Ureter (tissue), 1 donor: ENCODE measurements at places on chromosomes 7 and 10. TPM values are rescaled to one million over a fixed set of nuclear protein-coding genes. Genes with fewer than 3 reads are reported as not detected.

Gene FAM25G
- total RNA-seq = not detected

Gene UTF1
- total RNA-seq = not detected

Gene ELMO1
- 51.9 TPM for total RNA-seq

Gene TMEM26
- 4.1 TPM for total RNA-seq

Gene PIP
- total RNA-seq = not detected

Gene RAPGEF5
- total RNA-seq = 56.9 TPM

Gene PDGFA
- 31.5 TPM for total RNA-seq

Gene RBP4
- 3.3 TPM for total RNA-seq

Gene TFEC
- total RNA-seq = 5.6 TPM

Gene CABCOCO1
- 1.0 TPM for total RNA-seq

Gene MEOX2
- 5.6 TPM for total RNA-seq

Gene GRM8
- total RNA-seq = 3.3 TPM

Gene GTPBP10
- 37.1 TPM for total RNA-seq

Gene C7orf57
- 0.42 TPM for total RNA-seq

Gene PPP1R9A
- 39.5 TPM for total RNA-seq

Gene FZD8
- 2.6 TPM for total RNA-seq

Gene HMX3
- total RNA-seq = not detected

Gene FGFR2
- 36.2 TPM for total RNA-seq

Gene TNS3
- total RNA-seq = 48.7 TPM

Gene EIF5AL1
- 0.94 TPM for total RNA-seq

Gene AASS
- total RNA-seq = 46.8 TPM

Gene SPDYE8
- not detected for total RNA-seq

Gene ACTA2
- 1,405 TPM for total RNA-seq

Gene BAG3
- 46.4 TPM for total RNA-seq

Gene FGFBP3
- 2.9 TPM for total RNA-seq

Gene TMEM178B
- 7.9 TPM for total RNA-seq

Gene CLDN12
- 28.5 TPM for total RNA-seq

Gene NEUROD6
- total RNA-seq = not detected

Gene PNLIPRP3
- not detected for total RNA-seq

Gene TRIM73
- 6.5 TPM for total RNA-seq

Gene NKX2-3
- not detected for total RNA-seq

Gene TCAF2
- total RNA-seq = 14.3 TPM

Gene MSMB
- total RNA-seq = not detected

Gene GCK
- 0.39 TPM for total RNA-seq

Gene PCDH15
- 1.2 TPM for total RNA-seq

Gene CYP3A7
- 0.75 TPM for total RNA-seq

Gene GBX1
- not detected for total RNA-seq

Gene SPDYE1
- total RNA-seq = not detected

Gene FAM131B
- 0.57 TPM for total RNA-seq

Gene PNLIP
- total RNA-seq = not detected

Gene NKX6-2
- total RNA-seq = not detected

Gene BLNK
- 56.4 TPM for total RNA-seq

Gene NEUROG3
- not detected for total RNA-seq

Gene CALHM2
- total RNA-seq = 25.1 TPM

Gene ATP6V0A4
- total RNA-seq = 1.2 TPM

Gene GPR85
- total RNA-seq = 2.8 TPM

Gene NFE2L3
- 6.3 TPM for total RNA-seq

Gene GPR158
- 0.21 TPM for total RNA-seq

Gene AKR1C8
- total RNA-seq = not detected

Gene ATRNL1
- total RNA-seq = 18.4 TPM

Gene EPHB6
- 55.9 TPM for total RNA-seq

Gene ANKRD61
- not detected for total RNA-seq

Gene ZNF467
- total RNA-seq = 9.7 TPM

Gene CDC14C
- not detected for total RNA-seq

Gene A1CF
- total RNA-seq = not detected
